NCI-H1092 (cell line): ENCODE measurements at places on chromosomes 16 and 17.

DNA sequence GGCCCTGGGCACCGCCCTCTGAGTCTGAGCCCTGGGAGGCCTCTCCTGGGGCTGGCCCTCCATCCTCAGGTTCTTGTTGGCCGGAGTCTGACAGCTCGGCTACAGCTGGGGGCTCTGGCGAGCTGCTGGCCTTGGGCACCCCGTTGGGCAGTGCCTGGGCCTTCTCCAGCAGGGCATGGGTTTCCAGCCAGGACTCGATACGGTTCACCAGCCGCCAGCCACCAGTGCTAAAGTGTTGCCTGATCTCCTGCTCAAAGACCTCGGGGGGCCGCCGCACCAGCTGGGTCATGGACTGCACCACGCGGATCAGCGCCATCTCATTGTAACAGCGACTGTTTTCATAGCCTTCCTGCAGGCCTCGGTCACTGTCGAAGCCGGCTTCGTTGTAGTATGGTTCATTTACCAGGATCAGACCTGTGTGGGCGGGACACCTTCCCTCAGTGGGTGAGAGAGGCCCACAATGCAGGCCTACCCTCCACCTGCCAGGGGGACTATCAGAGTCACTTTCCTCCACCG is 6.8 kb downstream of the SPHK1 start:
- DNase-seq = no peak

- no peak for DNase-seq
Measured at GRCh38 chr16:67411339-67411738, 4.9 kb downstream of the ZDHHC1 start.

DNA sequence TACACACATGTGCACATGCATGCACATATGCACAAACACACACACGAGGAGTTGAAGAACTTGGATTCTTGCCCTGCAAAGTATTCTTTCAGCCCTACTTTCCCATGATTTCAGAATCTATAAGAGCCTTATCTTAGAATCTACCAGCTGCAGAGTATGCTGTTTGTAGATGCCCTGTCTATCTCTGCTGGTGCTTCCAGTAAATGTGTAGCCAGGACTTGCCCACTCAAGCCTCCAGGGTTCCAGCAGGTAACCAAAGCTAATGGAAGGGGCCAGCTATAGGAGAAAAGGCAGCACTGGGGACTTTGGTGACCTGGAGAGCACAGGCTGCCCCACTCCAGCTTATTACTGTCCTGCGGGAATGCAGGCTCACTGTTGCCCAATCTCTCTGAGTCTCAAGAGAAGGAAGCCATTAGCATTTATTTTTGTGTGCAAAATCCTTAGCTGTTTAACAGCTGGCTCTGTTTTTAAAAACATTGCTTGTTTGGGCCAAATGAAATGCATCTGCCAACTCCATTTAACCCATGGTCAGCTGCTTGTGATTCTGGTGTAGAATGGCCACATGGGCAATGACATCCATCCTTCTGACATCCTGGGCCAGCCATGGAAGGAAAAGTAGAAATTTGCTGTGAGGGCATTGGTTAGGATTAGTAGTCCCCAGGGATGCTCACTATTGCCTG is 28.6 kb upstream of the XYLT1 start:
- no peak for DNase-seq

DNA sequence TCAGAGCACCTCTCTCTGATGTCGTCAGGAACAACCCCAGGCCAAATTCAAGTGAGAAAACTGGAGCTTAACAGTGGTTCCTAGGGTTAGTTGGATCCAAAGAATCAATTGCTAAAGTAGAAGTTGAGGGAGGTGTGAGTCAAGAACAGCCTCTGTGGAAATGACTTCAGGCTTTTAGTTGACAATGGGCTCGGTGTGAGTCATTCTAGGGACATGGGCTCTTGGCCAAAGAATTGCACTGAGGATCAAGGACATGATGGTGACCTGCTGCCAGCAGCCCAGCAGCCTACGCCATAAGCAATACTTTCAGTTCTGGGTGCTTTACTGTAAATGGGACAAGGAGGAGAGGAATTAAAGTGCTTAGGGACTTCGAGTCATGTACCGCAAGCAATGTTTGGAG is 32.1 kb upstream of the SMURF2 start:
- no peak for DNase-seq

- no peak for DNase-seq
Measured at GRCh38 chr17:21149621-21150020, 22.9 kb downstream of the DHRS7B start.

- DNase-seq = no peak
Measured at GRCh38 chr16:52562770-52563169, 15.8 kb upstream of the TOX3 start.

GRCh38 chr17:29177541-29177870 is 2.7 kb downstream of the MYO18A start:
- DNase-seq = no peak

DNA sequence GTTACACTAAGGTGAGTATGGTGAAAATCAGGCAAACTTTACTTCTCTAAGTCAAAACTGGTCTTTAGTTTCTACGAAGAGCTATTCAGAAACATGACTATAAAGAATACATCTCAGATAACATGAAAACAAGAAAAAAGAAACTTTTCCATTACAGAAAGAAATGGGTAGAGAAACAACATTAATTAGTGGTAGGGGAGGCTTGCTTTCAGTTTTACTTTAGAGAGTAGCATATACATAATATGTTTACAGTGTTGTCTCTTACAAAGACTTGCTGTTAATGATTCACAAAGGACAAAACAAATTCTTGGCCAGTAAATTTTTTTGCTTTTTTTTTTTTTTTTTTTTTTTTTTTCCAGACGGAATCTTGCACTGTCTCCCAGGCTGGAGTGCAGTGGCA is 34.2 kb downstream of the CRLF3 start:
- no peak for DNase-seq
